T-helper 1 cell (primary cell): ENCODE measurements at places on chromosomes 1 and 21.

- DNase-seq: no peak
These were observed 332.9 kb upstream of the PTBP2 start for GRCh38 chr1:96388421-96389310.

DNA sequence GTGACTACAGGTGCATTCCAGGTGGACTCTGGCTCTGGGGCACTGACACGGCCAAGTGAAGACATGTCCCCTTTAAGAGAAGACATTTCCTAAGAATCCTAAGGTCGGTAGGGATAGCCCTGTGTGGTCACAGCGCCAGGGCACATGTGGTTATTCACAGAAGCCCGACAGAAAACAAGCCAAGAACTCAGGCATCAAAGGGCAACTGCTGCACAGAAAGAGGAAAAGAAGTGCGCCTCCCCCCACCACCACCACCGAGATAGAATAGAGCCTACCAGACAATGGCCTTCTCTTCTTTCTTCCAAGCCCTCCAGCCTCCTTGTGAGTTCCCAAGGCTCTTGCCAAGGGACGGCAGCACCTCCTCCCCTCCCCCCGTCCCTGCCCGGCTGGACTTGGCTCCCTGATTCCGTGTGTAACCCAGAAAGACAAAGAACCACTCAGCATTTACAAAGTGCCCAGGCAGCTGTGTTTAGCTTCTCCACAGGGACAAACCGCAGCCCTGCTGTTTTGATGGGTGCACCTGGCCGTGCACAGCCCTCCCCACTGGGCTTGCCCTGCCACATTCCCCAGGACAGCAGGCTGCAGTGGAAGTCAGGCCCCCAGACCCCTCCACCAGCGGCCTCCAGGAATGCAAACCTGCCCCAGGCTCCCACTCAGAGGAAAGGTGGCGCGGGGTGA is 30.2 kb downstream of the TMPRSS2 start:
- DNase-seq: no peak

GRCh38 chr21:33300701-33301631 is 23.8 kb upstream of the IFNAR1 start:
- DNase-seq: no peak

DNA sequence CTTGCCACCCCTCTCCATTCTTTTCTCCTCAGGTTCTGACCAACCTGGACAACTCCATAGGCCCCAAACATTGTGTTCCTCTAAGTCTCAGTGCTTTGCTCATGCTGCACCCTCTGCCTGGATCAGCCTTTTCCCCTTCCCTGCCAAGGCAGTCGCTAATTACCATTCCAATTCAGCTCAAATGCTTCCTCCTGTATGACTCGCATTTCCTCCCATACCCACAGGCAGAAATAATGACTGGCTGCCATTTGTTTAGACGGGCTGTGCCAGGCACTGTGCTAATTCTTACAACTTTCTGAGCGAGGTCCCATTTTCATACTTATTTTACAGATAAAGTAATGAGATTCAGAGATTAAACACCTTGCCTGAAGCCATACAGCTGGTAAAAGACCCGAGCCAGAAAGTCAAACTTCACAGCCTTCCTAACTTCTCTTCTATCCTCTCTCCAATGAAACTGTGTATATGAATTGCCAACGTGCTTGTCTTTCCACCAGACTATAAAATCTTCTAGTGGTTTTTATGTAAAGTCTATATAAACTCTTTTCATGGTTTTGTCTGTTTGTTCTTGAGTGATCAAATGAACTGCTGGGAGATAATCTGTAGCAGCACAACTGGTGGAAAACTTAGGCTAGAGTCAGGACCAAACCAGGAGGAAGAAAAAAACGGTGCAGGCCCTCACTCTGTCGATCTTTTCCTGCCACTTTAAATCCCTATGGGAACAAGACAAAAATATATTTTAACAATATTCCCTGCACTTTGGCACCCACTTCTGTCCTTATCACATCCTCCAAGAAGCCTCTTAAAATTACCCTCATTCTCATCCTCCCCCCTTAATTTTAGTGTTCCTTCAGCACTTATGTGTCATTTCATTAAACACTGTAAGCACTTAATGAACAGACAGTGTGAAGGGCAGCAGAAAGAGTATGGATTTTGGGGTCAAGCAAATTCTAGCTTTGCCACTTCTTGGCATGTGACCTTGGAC is 33.7 kb downstream of the RAB3B start:
- DNase-seq: no peak
